ENCODE measurements at places on chromosomes 16 and 17.

DNA sequence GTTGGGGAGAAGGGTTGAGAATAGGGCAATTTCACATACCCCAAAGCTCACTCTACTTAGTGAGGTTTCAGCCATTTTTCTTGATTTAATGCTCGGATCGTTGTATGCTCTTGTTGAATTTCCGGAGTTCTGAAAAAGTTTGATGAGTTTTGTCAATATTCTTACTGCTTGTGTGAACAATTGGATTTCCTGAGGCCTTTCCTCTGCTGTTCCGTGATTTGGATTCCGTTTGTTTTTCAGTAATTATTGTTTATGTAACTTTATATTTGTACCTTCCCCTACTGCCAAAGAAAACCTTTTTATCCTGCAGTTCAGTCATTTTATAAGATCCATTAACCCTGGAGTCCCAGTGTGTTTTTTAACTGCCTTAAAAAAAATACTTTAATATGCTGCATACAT is 62.9 kb downstream of the PHKB start:
- no peak for DNase-seq

DNA sequence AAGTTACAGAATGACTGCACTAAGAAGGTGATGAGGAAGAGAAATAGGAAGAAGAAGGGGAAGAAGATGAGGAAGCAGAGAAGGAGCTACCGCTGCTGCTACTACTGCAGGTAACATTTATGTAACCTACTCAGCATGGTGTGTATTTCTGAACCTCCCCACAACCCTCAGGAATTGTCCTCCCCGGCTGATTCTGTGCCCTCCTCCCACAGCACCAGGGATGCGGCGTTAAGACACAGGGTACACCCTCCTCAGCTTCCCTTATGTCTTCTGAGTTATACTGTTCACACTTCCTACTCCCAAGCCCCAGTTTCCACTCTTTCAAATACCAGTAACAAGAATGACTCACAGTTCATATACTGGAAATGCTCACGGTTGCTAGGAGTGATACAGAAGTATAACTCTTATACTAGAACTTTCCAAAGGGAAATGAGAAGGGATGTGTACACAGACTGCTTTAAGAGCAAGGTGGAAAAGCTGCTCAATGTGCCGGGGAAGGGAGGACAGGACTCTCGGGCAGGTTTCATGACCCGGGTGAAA is 224.5 kb upstream of the PSMD7 start:
- DNase-seq: no peak

DNA sequence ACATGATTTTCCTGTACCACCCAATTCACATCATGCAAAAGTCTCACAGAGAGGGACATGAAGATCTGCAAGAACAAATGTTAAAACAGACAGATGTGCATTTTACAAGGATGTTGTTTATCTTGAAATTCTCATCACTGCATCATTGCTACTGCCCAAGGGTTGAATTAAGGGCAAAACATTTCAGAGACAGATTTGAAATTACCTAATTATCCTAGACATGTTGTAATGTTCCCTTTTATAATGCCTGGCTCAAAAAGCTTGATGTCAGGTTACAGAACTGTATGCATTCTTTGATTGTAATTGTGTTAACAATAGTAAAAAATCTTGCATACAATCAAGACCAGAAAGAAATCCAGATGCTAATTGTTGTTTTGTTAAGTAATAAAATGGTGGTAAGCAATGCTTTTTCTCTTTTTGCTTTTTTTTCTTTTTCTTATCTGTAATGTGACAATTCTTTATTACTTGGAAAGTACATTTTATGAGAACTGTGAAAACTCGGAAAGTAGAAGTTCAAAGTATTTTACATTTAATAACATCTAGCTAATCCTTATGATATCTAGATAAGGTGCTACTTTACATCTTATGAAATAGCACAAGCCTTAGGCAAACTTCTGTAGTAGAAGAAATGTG is 3.6 kb upstream of the DUSP14 start:
- no peak for DNase-seq

DNA sequence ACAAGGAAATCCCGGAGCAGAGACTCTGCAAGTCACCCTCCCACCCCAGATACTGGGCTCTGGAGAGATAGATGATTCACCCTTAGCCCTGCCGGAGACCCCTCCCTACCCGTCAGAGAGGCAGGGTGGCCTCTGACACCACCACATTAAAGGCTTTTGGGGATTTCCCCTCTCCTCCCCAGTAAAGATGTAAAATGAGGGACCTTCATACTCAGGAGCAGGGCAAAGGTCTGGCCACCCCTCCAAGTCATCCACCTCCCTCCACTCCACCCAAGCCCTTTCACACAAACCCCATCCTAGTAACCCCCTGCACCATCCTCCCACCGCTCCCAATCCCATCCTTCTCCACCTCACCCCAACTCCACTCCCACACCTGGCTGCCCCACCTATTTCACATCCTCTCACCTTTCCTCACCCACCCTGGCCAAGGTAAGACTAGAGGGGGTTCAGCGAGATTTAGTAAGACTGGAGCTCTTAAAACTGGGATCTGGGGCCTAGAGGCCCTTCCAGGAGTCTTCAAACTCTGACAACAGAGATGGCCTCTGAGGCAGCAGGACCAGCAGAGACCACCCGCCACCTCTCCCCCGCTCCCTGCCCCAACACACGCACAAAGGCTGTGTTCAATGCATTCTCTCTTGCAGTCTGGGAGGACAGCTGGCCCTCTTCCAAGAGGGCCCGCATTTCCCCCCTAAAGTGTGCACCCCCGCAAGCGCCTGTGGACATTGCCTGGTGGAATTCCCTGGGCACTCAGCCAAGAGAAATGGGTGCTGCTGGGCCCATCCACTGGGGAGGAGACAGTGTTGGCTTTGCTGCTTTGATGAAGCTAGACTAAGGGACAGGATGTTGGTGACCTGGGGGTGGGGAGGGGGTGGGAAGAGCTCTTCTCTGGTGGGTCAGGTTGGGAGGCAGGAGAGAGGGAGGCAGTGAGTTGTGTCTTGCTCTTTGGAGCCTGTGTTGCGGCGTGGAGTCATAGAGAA is 1.1 kb downstream of the ABAT start:
- DNase-seq: peak; percentile 25

DNA sequence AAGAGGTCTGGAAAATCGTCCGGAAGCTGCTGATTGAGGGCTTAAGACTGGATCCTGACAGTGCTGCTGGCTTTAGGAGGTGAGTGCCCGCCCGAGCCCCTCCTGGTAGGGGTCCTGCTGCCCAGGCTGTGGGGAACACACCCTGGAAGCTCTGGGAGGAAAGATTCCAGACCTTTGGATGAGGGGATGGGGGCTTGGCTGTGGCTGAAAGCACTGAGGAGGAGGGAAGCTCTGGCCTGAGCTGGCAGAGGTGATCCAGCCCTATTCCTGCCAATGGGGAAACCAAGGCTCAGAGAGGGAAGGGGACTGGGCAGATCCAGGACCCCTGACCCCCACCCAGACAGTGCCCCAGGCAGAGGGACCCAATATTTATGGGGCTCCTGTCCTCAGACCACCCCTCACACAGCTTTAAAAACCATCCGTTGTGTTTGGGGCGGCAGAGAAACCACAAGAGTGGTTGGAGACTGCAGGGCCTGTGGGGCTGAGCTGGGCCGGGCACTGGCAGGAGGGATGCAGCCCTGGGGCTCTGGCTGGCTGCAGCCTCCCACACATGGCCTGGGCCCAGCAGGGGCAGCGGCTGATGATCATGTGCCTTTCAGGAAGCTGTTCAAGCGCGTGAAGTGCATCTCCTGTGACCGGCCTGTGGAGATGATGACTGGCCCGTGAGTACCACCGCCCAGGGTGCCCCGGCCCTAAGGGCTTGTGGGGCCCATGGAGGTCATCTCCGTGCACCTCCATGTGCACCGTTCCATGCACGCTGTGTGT is 22.8 kb downstream of the UBALD1 start:
- no peak for DNase-seq

- no peak for DNase-seq
Measured at GRCh38 chr16:85639529-85640253, 26.6 kb downstream of the GSE1 start.

- DNase-seq: no peak
Measured at GRCh38 chr17:46950997-46951621, 27.9 kb downstream of the RPRML start.
